ENCODE measurements at places on chromosomes 1 and 21.
A peak's percentile ranks its signal among the peaks of the same experiment; 100 is the strongest.

DNA sequence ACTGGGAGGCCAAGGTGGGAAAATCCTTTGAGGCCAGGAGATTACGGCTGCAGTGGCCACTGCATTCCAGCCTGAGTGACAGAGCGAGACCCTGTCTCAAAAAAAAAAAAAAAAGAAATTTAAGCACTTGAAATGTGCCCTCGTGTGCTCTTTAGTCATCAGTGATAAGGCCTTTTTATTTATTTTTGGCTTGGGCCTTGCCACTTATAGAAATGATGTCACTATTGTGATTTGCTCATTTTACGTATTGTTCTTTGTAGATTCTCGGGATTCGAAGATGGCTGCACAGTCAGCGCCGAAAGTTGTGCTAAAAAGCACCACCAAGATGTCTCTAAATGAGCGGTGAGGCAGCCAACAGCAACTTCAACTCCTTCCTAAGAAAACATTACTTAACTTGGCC, 2.4 kb downstream of the CHTOP start:
- no peak for DNase-seq

DNA sequence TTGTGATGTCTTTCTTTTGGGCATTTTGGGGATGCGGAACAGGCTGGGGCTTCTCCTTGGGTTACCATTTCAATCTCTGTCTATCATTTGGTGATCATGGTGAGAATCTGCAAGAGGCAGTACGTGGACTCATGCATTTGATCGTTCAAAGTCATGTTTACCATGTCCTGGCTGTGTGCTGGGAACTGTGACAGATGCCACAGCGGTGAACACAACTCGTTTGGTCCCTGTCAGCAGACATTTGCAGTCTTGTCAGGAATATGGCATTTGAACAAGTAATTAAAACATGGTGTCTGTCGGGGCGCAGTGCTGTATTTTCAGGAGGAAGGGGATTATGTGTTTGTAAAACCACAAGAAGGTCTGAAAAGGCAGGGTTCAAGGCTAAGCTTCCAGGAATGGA, 103.3 kb upstream of the IGSF21 start:
- no peak for DNase-seq

DNA sequence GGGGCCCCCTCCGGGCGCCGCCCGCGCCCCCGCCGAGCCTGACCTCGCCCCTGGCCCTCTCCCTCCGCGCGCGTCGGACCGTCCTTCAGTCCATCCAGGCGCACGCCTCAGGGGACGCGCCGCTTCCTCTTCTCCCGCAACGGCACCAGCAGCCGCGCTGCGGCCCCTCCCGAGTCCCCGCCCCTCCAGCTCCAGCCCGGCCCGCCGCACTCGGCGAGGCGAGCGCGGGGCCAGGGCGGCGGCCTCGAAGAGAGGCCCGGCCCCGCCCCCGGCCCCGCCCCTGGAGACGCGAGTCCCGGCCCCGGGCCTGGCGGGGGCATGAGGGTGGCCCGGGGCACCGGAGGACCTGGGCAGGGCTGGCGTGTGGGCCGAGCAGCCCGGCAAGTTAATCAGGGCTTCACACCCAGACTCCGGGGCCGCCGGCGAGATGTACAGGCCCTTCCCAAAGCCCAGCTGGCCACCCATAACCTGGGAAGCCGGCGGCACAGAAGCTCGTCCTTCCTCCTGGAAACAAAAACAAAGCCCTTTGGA, at the start of gene IGSF3:
TSS of gene IGSF3 (minus strand) at position 159 of the 531 bp plus-strand sequence. CDS start 1,407 bp downstream, outside the sequence.
- peak; percentile 41 for DNase-seq

DNA sequence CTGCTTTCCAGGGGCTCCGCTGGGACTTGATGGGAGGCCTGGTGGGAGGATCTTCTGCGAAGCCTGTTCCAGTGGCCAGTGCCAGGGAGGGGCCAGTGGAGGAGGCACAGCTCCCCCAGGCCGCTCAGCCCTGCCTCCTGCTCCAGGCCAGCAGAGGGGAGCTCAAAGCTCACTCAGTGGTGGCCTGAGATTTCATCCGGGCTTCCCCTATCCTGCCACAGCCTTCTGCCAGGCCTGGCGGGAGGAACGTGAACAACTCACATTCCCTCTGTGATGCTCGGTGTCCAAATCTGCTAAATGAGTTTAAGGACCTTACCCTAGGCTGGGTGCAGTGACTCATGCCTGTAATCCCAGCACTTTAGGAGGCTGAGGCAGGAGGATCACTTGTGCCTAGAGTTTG, 3.3 kb downstream of the CLCNKB start:
- no peak for DNase-seq

- no peak for DNase-seq
Measured at GRCh38 chr1:1889090-1889750, 1.7 kb downstream of the GNB1 start.

DNA sequence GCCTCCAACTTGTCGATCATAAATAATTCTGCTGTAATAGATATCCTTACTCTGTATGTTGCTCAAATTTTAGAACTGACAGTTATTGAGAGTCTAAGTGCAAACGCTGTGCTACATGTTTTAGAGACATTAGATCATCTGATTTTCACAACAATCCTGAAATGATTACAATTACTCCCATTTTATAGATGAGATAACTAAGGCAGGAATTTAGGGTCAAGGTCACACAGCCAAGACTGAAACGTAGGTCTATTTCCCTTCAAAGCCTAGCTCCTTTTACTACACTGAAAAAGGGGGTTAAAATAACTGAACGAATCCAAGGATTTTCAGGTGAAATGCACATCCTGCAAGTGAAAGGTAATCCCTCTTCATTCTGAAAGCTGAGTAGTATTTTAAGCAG, 2.7 kb upstream of the DCAF6 start:
- no peak for DNase-seq

GRCh38 chr1:209710093-209710492, 5.4 kb downstream of the HSD11B1 start:
- no peak for DNase-seq

GRCh38 chr1:51734896-51735745, 118.2 kb downstream of the OSBPL9 start:
- no peak for DNase-seq

GRCh38 chr1:3664700-3665375, 12.5 kb downstream of the TP73 start:
- no peak for DNase-seq

DNA sequence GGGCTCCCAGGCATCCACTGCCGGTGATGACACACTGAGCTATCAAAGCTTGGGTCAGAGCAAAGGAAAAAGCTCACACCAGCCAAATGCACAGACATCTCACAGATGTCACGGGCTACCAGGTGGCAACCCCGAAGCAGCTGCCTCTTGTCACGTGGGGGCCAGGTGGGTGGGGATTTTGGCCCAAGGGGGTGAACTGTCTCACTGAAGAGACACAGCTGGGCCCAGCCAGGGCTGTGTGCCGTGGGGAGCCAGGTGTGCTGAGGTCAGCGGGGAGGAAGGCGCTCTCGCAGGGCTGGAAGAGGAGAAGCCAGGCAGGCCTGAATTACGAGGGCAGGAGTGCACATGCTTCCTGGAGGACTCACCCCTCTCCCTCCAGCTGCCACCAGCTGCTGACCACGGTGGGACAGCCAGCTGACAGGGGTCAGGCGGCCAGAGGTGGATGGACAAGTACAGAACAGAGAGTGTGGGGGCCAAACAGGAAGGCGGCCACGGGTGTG, 32.4 kb downstream of the KCNN3 start:
- DNase-seq = no peak

DNA sequence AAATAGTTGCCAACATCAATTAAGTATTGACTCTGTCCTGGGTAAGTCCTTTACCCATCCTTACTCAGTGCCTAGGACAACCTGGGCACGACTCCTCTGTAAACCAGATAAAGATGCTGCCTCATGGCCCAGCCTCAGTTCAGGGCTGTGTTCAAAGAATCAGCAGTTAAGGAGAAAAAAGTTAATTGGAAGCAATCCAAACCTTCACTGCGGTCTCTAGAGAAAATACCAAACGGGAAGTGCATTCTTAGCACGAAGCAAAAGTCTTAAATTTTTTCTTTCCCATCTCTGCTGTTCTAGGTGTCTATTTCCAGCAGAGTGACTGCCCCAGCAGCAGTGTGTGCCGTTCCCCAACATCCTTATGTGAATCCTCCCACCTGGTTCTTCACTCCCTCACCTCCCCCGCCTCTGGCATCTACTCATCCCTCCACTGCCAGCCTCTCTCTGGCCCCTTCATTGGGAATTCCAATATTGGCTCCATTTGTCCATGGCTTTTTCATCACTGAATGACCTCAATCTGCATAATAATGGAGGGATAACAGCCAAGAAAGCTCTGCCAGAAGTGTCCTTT, 23.2 kb downstream of the KANK4 start:
- no peak for DNase-seq

DNA sequence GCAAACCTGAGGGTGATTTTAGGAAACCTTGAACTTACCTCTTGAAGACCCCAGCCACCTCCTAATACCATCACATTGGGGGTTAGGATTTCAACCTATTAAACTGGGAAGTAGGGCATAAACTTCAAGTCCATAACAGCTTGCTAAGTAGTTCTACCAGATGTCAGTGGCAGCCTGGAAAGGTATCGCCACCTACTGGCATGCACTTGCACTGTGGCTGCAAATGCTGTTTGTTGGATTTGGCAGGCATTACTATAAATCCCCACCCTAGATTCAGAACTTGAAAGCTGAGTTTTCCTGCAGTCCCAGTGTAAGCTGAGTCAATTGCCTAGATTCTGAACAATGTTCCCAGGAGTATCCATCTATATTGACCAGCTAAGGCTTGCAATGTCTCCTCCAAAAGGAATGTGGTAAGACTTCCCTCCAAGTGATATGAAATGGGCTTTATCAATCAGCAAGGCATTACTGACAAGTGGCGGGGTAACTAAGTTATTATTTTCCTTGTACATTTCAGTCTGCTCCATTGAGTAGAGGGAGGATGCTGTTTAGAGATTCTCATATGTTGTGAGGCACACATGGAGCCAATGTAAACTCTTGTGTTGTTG, 474.5 kb downstream of the PTPRC start:
- DNase-seq = peak; percentile 69

DNA sequence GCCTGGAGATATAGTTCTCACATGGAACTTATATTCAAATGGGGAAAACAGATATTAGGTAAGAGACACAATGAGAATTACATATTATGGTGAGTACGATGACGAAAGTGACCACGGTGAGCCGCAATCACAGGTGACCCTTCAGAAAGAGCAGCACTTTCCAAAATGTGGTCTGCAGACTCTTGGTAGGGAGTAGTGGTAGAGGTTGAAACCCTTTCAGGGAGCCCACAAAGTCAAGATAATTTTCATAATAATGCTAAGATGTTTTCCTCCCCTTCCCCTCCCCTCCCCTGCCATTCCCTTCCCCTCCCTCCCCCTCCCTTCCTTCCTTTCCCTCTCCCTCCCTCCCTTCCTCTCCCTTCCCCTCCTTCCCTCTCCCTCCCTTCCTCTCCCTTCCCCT, 83.5 kb upstream of the AKT3 start:
- DNase-seq = no peak

DNA sequence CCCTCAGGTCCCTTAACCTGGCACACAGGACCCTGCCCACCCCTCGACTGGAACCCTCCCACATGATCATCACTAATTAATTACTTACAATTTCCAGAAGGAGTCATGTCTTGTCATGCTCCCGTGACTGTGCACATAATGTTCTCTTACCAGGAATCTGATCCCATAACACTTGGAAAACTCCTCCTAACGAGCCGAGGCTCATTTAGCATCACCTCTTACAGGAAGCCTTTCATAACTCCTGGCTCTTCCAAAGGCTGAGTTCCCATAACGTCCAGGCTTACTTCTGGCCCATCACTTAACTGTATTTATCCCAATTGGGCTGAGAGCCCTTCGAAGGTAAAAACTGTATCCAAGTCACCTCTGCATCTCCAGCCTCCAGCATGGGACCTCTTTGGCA, 147.9 kb upstream of the JUN start:
- no peak for DNase-seq

- DNase-seq = no peak
Measured at GRCh38 chr1:118291661-118292060, 106.6 kb upstream of the SPAG17 start.

DNA sequence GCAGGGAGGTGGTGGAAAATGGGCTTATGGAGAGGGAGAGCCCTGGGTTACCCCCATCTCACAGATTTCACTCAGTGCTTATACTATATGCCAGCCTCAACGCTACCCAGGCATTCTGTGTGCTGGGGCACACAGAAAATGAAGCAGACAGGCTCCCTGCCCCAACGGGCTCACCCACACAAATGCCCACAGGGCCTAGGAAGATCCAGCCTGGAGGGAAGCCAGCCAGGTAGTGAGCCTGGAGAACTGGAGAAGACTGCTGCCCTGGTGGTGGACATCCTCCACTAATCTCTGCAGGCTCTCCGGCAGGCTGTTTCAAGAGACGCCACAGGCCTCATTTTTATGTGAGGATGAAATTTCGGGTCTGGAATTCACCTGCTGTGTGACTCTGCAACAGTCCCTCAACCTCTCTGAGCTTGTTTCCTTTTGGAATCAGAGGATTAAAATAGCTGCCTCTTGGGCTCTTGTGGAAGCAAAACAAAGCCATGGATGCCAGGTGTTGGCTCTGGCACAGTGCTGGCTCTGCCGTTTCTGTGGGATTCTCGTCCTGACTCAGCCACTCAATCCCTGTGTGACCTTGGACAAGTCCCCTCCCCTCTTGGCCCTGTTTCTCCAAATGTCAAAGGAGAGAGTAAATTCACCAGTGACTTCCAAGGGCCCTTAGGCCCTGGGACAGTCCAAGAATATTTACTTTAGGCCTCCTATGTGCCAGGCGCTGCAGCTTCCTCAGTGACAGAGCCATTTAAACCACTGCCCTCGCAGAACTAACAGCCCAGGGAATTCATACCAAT, 3.6 kb downstream of the PAQR7 start:
- DNase-seq = no peak

GRCh38 chr1:110420874-110421793, 13.6 kb upstream of the LAMTOR5 start:
- no peak for DNase-seq

DNA sequence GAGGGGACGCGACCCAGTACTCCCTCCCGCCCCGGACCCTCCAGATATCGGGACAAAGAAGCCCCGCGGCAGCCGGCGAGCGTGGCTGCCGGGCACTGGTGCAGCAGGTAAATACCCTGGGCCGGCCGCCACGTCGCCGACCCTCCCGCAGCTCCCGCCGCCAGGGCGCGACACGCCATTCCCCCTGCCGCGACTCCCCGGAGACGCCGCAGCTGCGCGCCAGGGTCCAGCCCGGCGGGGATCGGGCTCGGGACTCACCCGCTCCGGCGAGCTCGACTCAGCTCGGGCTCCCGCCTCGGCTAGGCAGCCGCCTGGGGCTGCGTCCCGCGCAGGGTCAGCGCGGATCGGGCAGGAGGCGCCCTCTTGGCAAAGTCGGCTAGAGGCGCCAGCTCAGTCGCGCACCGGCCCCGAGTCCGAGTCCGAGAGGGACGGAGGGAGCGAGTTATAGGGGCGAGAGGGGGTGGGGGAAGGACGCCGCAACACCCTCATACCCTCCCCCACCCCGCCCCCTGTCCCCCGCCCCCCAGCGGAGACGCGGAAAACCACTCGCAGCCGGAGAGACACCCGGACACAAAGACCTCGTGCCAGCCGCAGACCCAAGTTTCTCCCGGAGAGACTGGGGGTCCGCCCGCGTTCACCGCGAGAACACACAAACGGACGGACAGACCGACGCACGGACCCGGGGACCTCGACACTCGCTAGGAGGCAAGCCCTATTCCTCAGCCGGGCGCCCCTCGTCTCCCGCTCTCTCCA, 985 bp downstream of the SYT6 start:
- DNase-seq = no peak

GRCh38 chr1:108847494-108847893, 9.4 kb downstream of the AKNAD1 start:
- DNase-seq = no peak

GRCh38 chr1:222285526-222285925, 262.4 kb downstream of the HHIPL2 start:
- no peak for DNase-seq

Measured in stimulated activated CD4-positive, alpha-beta T cell treated with anti-CD3 and anti-CD28 coated beads, Interleukin-1b, Interleukin-23, amount 100 ng/mL, for 48 hours (primary cell).